DMS79 treated with DMSO at 0.1 percent for 48 hours (cell line): ENCODE measurements at places on chromosomes 4 and X.

GRCh38 chr4:182716192-182716591 is 201.0 kb downstream of the DCTD start:
- DNase-seq, result no peak

- DNase-seq, result no peak
These were observed 61.1 kb downstream of the RGS12 start for GRCh38 chr4:3353752-3354454.

DNA sequence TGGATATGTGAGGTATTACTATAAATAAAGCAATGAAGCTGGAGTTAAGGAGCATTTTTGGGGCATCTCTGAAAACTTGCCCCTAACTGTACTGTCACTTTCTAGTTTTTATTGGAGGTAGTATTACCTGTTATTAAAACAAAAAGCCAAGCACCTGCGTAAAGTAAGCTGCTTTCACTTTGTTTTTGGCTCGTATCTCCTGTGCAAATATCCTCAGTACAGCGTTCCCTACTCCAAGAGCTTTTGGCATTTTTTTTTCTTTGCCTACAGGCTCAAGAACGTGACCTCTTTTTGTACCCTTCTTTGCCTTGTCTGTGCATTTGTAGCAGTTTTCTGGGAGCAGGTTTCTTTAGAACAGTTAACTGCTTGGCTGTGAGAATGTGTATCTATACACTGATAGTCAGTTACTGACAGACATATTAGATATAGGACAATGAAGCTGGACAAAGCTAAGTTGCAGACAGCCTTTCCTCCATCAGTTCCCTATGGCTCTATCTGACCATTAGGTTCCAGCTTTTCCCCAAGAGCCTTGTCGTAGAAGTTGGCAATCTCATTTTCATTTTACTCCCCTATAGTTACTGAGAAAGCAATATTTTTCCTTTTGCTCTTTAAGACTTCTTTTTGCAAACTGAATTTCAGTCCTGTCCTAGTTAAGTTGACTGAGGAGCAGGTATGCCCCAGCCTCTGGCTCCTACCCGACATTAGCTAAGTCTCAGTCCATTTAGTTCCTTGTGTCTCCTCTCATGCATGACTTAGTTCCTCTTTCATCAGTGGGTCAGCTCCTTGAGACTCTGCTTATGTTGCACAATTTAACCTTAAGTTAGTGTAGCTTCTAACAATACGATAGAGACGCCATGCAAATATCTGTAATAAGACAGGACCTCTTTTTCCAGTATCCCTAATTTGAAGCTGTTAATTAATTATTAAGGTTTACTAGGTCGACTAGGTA is 71.5 kb upstream of the HPRT1 start:
- DNase-seq, result peak; percentile 42

GRCh38 chrX:42606591-42606990 is 171.4 kb downstream of the PPP1R2C start:
- DNase-seq, result no peak

- no peak for DNase-seq
These were observed 70.3 kb downstream of the SCD5 start for GRCh38 chr4:82728301-82728700.

- no peak for DNase-seq
These were observed 126.6 kb downstream of the NPNT start for GRCh38 chr4:106021737-106022410.

DNA sequence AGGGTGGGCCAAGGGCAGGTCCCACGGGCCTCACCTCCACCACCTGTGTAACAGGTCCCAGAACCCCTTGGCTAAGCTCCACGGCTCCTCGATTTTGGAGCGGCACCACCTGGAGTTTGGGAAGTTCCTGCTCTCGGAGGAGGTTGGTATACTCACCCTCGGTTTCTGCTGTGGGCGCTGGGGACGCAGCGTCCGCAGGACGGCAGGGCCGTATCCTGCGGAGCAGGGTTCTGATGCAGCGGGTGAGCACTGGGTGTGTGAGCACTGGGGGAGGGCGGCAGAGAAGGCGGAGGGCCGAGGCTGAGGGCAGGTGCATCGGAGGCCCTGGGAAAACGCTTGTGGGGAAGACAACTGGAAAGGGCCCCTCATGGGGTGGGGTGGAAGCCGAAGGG is 11.0 kb downstream of the ATP5ME start:
- no peak for DNase-seq

DNA sequence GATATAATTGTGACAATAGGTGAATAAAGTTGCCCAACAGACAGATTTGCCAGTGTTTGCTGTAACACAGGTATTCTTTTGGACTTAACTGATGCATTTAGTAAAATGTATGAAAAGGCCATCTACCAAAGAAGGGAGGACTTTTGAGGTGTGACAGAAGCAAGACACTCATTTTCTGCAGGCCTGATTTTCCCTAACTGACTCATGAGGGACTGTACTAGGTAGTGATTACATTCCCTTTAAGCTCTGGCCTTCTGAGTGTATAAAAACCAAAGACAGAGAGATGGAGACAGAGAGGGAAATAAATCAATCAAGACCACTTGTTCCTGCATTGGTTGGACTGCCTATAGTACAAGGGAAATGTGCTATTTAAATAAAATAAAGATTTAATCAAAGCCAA is 150.8 kb upstream of the GALNT7 start:
- DNase-seq, result no peak

DNA sequence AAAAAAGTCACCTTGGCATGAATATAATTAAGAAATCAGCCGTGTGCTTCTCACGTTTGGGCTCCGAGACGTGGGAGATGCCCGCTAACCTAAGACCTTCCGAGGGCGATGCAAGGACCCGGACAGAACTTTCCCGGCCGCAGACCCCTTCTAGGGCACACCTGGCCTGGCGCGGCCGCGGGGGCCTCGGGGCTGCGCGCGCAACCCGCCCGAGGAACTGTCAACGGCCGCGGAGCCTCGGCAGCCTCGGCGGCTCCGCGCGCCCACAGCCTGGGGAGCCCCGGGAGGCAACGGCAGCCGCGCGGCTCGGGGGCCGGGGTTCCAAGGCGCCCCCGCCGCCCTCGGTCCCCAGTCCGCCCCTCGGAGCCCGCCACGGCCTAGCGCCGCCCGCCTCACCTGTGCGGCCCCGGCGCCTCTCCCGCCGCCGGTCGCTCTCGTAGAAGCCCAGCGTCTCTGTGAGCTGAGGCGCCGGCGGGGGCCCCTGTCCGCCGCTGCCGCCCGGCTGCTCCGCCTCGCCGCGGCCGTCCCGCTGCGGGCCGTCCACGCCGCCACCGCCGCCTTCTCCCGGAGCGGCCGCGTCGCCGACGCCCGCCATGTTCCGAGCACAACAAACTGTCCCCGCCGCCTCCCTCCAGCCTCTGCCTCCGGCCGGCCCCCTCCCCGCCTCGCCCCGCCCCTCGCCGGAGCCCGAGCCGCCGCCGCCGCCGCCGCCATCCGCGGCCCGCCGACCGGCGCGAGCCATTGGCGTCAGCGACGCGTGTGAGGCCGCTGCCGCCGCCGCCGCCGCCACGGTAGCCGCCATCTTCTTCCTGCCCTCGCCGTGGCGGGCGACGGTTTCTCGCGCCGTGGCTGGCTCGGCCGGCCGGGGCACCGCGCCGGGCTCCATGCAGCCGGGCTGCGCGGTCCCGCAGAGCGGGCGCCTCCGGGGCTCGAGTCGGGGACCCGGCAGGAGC is at the start of gene TAPT1:
Gene TAPT1, minus strand, starts transcription at position 609 of the 953 bp plus-strand sequence. Its CDS starts 14 bp downstream, at position 595.
- peak; percentile 16 for DNase-seq

DNA sequence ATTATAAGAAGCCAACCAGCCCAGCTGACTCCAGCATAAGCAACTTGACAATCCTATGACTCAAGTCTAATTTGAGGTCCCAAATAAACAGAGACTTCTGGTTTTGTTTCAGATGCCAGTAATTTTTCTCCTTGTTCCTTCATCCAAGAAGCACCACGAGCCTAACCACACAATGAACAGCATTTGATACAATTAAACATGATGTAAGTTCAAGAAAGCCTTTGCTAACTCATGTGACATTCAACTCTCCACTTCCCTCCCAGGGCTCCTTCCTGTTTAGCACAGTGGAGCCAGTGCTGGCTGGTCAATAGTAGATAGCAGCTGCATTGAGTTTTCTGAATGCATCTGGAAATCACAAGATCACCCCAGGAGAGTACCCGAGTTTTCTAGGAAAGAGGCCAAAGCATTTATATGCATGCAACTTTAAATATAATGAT is 206.3 kb downstream of the ARHGAP24 start:
- no peak for DNase-seq

GRCh38 chrX:66912417-66912816 is 273.5 kb upstream of the EDA2R start:
- DNase-seq, result no peak

- DNase-seq, result peak; percentile 41
These were observed 385 bp downstream of the DCLK2 start for GRCh38 chr4:150078579-150079080.
